ENCODE measurements at places on chromosomes 6 and 20.

- no peak for DNase-seq
Observed at GRCh38 chr20:58184984-58185383, 43.5 kb downstream of the ANKRD60 start.

GRCh38 chr6:165985281-165985805 is 182.3 kb downstream of the TBXT start:
- no peak for DNase-seq

DNA sequence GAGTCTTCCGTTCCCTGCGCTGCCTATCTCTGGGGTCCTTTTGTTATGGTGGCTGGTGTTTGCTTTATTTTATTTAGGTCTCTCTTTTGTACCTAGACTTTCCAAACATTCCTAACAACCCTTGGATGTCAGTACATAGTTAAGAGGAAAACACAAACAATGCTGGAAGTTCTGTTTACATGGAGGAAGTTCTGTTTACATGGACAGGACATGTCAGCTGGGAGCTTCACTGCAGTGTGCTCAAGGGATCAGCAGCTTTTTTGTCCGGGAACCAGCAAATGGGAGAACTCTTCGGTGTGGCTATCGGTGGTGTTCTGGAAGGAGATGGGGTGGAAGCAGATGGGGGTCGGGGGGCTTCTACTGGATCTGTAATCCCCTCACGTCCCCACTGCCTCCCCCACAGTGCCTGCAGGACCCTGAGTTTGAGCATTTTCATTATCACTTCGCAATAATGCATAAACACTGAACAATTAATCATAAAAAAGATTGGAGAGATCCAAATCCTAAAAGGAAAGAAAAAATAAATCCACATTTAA is 2.7 kb downstream of the SERPINB6 start:
- no peak for DNase-seq

DNA sequence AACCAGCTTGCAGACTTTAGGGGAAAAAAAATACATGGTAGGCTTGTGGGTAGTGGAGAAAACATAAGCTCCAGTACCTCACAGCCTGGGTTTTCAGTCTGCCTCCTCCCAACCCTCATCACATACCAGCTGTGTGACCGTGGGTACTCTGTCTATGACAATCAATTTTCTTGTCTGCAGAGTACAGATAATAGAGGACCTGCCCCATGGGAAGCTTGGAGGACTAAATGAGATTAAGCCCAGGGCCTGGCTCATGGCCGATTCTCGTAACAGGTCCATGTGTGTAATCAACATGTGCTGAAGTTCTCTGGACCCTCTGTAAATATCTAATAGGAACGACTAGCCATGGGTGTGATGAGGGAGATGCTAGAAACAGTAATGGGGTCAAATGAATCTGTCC is 34.0 kb downstream of the NT5E start:
- DNase-seq: no peak

- DNase-seq: no peak
Observed at GRCh38 chr20:46990017-46990595, 95.5 kb downstream of the EYA2 start.

- no peak for DNase-seq
Observed at GRCh38 chr20:33850159-33850558, 39.0 kb downstream of the CHMP4B start.

GRCh38 chr6:137490961-137491360 is 3.2 kb downstream of the OLIG3 start:
- DNase-seq: no peak

DNA sequence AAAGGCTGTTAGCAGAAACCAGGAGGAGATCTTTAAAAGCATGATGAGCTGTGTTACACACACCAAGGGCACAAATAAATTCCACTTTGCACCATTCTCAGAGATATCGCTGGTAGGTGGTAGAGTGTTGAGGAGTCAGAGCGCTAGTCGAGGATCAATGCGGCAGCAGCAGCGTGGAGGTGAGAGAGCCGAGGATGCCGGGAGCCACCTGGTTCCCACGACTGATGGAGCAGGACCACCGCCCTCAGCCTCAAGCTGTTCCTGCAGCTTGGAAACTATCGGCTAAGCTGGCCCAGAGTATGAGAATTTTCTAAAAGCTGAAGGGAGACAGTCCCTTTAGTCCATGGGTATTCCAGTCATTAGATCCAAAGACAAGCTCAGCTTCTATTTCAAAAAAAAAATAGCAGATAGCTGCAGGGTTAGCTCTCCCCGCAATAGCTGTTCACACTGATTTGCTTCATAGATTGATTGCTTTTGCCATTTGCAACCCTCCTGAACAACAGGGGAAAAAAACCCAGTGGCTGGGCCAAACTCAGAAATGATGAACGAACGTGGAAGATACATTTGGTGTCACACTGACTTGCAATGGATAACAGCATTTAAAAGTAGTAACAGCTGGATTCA is 106.2 kb downstream of the LCA5 start:
- DNase-seq: no peak

- no peak for DNase-seq
Observed at GRCh38 chr20:9081423-9081966, 12.6 kb downstream of the PLCB4 start.

DNA sequence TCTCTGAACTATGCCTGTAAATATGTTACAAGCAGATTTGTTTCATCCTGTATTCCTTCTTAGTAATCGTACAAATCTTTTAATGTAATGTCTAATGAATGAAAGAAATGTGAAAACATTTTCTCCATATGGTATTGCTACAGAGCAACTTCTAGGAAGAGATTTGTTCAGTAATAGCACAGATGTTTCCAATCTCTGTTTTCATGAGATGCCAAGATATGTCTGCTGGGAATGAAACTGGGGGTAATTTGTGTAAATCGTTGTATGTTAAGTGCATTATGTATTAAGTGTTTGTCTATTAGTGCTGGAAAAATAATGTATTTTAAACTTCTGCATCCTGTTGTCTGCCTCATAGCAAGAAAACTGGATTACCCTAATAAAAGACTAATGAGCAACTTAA is 722.2 kb upstream of the EYS start:
- DNase-seq: no peak

GRCh38 chr6:127833336-127833735 is 67.5 kb downstream of the THEMIS start:
- no peak for DNase-seq

GRCh38 chr6:130968476-130968875 is 94.6 kb downstream of the EPB41L2 start:
- no peak for DNase-seq

DNA sequence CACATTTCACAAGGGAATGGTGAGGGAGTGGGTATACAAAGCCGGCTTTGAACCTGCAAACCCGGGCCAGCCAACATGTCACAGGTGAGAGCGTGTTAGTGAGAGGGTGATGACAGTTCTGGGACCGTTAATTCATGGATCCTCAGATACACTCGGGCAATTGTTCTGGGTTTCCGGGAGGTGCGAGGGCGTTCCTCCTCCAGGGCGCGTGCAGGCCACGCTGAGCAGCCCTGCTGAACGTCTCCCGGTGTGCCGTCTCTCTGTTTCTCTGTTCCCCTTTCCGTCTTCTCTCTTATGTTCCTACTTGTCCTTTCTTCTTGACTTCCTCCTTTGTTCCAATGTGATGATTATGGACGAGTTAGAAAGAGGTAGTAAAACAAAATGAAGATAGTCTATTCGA is 130.0 kb upstream of the GMDS start:
- DNase-seq: no peak

DNA sequence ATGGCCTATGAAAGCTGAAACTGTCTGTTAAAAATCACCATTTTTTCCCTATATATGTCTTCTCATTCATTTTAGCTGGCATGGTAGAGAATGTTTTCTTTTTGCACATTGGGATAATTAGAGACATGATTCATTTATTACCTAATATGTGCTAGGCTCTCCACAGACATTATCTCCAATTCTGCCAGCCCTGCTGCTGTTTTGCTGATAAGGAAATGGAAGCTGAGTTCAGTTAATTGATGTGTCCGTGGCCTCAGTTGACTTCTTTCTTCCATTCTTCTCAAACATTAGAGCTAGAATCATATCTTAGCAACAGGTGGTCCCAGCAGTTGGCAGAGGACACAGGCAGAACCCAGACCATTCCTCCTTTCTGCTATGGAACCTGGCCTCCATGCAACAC is 644.1 kb upstream of the CITED2 start:
- no peak for DNase-seq

DNA sequence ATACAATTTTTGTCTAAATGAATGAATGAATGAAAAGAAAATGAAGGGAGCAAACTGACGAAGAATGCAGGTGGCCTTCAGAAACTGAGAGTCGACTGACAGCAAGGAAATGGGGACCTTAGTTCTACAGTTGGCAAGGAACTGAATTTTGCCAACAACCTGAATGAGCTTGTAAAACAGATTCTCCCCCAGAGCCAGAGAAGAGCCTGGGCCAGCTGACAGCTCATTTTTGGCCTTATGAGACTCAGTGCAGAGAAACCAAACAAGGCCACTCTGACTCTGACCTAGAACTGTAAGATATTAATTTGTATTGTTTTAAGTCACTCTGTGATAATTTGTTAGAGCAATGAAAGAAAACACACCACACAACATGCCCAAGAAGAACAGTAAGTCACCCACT is 21.8 kb downstream of the MAN1A1 start:
- DNase-seq: no peak

DNA sequence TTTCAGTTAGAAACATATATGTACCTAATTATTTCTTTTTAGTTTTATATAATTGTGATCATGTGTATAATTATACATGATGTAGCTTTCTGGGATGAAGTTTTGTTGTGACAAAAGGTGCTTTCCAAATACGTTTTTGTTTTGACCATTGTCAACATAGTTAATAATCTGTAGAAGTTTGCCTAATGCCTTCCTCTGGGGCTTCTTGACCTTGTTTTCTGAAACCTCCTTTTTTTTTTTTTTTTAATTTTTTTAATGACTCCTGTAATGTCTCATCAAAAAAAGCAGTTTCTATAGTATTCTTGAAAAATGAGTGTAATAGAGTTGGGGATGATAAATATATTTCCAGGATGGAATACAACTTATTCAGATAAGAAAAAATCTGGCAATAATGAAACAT is 434.7 kb upstream of the SOX4 start:
- no peak for DNase-seq

DNA sequence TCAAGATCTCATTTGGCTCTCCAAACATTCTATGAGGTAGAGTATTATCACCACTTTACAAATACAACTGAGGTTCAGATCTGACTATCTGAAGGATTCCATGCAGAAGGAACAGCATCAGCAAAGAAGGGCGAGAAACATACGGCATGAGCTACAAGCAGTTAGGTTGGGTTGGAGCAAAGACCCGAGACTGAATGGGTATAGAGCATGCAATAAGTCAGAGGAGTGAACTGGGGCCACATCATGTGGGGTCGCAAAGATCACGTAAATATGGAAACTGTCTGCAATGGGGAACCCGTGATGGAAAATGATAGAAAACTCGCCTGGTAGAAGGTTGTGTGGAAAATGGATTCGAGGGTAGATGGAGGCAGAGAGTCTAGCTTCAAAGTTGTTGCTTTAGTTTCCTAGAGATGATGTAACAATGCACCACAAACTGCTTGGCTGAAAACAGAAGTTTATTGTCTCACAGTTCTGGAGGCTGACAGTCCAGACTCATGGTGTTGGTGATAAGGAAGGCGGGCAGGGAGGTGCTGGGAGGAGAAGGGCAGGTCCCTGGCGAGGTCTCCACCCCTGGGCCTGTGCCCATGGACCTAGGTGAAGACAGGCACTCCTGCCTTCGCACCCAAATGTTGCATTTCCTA is 44.3 kb upstream of the BCLAF1 start:
- DNase-seq: no peak

GRCh38 chr6:80179695-80180094 is 73.2 kb downstream of the BCKDHB start:
- no peak for DNase-seq

DNA sequence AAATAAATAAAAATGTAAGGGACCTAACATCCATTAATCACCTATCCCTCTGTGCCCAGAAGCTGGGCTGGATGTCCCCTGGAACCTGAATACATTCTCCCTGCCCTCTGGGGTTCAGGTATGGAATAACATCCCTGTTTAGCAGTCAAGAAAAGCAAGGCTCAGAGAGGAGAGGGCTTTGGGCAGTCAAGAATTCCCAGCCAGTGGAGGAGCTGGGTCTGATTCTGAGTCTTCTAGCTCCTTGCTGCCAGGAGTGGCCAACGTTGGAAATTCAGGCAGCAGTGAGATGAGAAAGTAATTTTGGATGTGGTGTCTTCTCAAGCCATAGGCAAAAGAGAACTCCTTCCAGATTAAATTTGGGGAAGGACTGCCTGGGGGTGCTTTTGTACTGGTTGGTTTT is 42.6 kb upstream of the ZNFX1 start:
- DNase-seq: peak; percentile 36

DNA sequence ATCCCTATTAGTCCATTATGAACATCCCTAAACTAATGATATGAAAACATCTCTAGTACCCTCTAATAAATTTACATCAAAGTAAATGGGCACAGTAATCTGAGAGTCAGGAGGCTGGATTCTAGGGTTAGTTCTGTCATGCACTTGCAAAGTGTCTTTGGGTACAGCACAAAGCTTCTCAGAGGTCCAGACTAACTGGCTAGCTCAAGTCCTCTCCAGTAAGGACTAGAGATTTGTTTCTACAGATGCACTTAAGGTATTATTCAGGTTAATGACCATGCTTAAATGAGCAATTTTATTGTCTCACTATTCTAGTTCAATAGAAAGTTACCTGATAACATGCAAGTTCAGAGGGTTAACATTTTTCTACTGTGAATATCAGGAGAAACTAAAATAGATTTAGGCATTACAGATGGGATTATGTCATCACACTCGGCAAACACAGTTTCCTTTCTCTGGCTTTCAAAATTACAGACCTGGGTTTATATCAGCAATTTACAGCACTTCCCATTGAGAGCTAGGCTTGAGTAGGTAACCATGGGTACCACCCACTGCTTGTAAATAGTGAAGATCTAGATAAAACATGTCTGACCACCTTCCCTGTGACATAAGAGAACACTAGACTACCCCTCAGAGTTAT is 402.9 kb upstream of the RUNX2 start:
- DNase-seq: peak; percentile 56

DNA sequence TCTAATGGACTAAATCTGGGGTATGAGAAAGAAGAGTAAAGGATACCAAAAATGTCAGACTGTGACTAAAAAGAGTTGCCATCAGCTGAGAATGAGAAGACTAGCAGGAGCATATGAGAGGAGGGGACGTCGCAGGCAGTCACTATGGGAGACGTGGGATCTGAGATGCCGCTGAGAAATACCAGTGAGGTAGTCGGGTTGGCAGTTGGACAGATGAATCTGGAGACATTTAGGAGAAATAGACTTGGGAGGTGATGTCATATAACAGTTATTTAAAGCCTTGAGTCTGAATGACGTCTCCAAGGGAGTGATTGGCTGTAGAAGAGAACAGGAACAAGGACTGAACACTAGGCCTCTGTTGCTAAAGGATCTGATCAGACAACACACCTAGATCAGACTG is 51.5 kb upstream of the TRIM26 start:
- no peak for DNase-seq

Data from astrocyte of the spinal cord (primary cell).